Effector memory CD8-positive, alpha-beta T cell (primary cell): ENCODE measurements at places on chromosomes 3 and 15.
A peak's percentile ranks its signal among the peaks of the same experiment; 100 is the strongest.

- DNase-seq, result no peak
Observed at GRCh38 chr3:37041546-37042195, 48.4 kb downstream of the MLH1 start.

GRCh38 chr15:70789213-70789612 is 25.9 kb upstream of the UACA start:
- no peak for DNase-seq

- peak; percentile 6 for DNase-seq
Observed at GRCh38 chr3:42529468-42529867, 27.0 kb downstream of the VIPR1 start.

DNA sequence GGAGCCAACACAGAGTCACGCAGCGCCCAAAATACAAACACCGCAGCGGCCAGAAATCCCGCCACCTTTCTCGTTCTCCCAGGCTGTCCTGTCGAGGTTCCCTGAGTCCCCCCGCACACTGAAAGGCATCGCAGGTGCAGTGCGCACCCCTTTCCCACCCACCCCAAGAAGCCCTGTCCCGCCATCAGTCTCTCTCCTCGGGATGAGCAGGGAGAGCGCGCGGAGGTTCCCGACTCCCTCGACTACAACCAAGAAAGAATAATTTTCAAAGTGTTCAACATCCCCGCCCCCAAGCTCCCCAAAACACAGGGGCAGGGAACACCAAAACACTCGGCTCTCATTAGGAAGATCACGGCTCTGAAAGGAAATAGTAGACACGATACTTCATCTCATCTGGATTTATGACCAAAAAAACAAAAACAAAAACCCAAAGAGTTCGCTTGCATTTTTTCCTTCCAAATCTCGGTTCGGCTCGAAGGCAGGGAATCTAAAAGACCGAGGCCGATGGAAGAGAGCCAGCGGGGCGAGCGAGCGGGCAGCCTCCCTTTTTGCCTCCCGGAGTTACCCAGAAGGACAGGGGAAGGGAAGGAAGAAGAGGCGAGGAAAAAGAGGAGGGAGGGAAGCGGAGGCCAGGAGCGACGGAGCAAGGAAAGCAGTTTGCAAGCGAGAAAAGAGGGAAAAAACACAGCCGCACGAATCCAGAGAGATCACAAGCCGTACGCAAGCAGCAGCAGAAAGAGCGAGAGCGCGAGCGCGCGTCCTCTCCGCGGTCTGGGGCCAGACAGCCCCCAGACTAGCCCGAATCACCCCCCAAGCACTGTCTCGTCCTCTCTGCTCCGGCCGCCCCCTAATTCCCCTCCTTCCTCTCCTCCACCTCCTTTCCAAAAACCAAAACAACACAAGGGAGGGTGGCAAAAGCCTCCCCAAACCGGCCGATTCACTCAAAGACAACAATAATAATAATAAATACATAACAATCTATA is 808 bp downstream of the BCL6 start:
- peak; percentile 34 for DNase-seq

DNA sequence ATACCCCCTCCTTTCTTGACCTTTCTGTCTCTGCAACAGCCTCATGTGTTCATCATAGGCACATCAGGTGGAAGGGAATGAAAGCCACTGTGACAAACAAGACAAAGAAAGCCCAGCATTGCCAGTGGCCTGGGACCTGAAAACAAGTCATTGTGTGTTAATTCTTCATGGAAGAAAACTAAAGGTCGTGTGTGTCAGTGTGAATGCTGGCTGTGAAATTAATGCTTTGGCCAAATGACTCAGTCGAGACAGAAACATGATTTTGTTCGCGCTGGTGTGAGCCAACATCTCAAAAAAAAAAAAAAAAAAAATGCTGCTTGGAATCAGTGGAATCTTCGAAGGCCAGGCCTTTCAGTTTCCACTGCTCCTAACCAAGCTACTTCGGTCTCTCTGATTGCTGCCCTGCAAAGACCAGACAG is 386.5 kb upstream of the PROK2 start:
- no peak for DNase-seq

GRCh38 chr3:184822654-184823053 is 10.7 kb downstream of the VPS8 start:
- DNase-seq, result no peak

DNA sequence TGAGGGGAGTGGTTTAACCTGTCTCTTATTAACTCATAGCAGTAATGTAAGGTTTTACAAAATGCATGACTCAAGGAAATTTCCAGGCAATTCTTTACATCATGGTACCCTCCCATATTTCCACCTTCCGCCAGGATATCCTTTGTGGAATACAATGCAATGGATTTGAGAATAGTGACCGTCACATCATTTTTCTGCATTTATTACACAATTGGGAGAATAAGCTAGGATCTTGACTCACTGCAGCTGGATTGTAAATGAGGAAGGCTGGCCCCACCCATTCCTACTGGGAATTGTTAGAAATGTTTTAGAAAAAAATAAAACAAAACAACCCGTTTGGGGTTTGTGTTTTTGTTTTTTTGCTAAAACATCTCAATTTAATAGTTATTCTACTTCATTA is 97.4 kb downstream of the IMPG2 start:
- DNase-seq, result no peak

DNA sequence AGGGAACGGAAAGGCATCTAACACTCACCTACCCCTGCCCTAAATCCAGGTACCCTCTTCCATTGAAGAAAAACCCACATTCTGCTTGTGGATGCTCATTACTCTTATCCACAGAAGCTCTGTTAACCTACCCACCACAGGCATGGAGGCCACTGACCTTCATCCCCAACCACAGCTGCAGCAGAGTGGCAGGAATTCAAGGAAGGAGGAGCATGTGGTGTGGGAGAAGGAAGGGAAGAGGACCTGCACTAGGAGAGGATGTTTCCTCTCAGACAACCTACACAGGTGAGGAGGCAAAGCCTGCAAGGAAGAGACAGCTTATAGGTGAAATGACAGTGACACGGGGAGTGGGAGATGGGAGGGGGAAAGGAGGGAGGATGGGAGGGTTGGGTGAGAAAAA is 192.5 kb upstream of the TSC22D2 start:
- no peak for DNase-seq

GRCh38 chr3:152302521-152303021 is 33.8 kb downstream of the MBNL1 start:
- no peak for DNase-seq

DNA sequence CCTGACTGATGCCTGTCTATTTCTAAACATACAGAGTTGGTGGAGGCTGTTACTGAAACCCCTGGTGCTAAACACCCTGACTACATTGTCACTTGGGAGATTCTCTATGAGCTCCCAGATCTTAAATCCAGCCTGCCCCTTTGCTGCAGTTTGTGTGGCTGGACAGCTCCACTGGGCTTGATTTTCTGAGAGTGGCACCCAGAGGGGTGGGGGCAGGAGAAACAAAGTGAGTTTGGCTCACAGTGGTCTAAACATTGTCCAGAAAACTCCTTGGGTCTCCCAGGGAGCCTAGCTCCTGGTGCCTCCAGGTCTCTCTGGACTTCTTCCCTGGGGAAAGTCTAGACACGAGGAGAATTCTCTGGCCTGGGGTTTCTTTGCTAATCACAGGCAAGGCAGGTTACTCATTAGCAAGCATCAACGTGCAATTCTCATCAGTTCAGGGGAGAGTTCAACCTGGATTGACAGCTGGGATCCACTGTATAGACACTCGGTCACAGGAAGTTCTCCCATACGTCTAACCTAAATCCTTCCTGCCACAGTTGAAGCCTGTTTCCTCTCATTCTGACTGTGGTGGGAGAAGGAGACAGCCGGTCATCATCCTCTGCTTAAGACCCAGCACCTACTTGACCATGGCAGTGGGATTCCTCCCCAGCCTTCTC is 7.1 kb upstream of the DLL4 start:
- no peak for DNase-seq

GRCh38 chr3:133271539-133271938 is 128.3 kb upstream of the BFSP2 start:
- no peak for DNase-seq

GRCh38 chr3:124986192-124987143 is 51.9 kb upstream of the MUC13 start:
- no peak for DNase-seq

DNA sequence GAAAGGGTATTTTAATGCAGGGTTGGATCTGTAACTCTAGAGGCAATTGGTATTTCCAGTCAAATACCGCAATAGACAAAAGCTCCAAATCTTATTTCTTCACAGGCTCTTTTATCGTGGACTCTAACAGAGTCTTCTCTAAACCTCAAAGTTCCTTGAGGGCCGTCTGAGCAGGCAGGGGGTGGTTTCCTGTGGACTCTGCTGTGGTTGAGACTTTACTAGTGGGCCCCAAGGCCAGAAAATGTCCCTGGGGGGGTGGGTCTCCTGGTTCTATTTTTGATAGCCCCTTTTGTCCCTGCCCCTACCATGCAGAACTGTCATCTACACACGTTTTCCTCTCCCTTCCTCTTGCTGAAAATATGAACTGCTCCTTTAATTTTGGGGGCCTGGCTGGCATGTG is 80.1 kb downstream of the ASB7 start:
- DNase-seq, result no peak

- no peak for DNase-seq
Observed at GRCh38 chr3:57060089-57060821, at the start of gene SPATA12. TSS of gene SPATA12 (plus strand) at chr3:57060664. CDS start at chr3:57073695, 13,031 bp downstream.

- no peak for DNase-seq
Observed at GRCh38 chr15:79185199-79185598, 94.6 kb upstream of the RASGRF1 start.

DNA sequence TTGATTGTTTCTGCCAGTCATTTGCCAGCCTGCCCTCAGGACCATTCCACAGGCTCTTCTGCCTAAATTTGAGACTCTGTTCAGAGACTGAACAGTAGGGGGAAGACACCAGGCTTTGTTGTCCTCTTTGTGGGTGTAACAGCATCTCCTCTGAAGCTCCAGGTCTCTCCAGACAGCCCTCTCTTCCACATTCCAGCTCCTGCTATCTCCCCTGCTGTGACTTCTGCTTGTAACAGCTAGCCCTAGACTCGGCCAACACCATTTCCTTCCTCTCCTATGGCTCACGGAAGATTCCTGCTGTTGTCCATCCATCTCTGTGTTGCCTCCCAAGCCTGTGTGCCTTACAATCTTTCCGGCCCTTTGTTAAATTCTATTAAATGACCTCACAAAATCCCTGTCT is 40.2 kb downstream of the SUCLG2 start:
- no peak for DNase-seq

GRCh38 chr3:184636741-184637316 is 75.0 kb downstream of the MAGEF1 start:
- no peak for DNase-seq

DNA sequence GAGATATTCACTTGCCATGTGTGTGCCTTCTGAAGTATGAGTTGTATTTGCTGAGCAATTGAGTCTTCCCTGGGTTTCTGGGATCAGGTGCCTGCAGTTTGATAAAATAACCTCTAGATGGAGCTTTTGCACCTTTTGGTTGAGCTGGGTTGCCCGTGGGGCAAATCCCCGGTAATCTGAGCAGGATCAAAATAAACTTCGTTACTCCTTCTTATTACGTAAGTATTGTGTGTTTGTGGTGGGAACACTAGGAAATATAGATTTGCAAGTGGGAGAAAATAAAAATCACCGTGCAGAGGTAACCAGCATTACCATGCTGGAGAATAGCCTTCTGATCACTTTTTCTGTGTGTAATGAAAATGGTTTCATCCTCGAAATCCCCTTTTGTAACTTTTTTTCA is 277.4 kb upstream of the NR2E3 start:
- no peak for DNase-seq

DNA sequence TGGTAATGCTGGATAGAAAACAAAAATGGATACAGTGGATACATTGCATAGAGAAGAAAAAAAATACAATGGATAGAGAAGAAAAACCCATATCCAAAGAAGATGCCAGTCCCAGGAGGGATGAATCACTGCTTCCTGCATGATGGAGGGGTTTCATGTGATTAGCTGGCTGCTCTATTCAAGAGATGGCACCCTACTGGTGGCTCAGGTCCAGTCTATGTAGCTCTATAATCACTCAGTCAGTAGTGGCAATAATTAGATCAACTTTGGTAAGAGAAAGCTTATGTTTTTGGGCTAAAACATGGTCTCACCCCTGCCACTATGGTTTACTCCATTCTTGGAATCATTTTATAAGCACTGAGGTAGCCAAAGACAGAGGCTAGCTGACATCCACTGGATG is 33.7 kb upstream of the NOX5 start:
- DNase-seq, result no peak

DNA sequence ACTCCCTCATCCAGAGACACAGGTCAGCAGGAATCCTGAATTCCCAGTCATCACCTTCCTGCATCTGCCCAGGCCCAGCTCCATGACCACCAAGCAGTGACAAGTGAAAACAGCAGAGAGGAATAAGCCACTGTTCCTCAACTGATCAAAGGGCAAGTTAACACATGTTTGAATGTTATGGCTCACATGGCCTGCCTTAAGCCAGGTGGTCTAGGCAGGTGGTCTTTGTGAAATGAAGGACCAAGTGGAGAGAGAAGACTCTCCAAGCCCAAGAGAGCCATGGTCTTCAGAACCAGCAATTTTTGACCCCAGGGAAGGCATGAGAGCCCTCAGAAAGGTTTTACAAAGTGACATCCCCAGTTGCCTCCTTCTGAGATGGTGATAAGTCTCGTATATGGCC is 161.8 kb downstream of the EPHB1 start:
- no peak for DNase-seq

- no peak for DNase-seq
Observed at GRCh38 chr3:128845119-128845777, 34.2 kb upstream of the ACAD9 start.

DNA sequence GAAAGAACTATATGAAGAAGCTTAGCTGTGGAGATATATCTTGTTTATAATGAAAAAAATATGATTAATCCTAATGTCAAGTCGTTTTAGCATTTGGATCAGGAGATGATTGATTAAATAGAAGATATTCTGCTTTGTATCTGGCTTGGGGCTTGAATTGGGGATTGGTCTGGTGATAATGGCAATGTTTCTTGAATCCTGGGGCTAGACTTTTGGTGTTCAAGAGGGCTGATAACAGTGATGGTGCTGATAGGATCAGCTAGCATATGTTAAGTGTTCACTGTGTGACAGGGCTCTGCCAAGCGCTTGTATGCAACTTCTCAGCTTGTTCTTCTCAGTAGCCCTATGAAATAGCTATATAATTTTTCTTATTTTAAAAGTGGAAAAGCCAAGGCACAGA is 20.2 kb downstream of the CNOT10 start:
- no peak for DNase-seq

GRCh38 chr3:106212665-106213222 is 343.9 kb upstream of the CBLB start:
- no peak for DNase-seq

- no peak for DNase-seq
Observed at GRCh38 chr15:67805008-67805665, 20.2 kb upstream of the SKOR1 start.

DNA sequence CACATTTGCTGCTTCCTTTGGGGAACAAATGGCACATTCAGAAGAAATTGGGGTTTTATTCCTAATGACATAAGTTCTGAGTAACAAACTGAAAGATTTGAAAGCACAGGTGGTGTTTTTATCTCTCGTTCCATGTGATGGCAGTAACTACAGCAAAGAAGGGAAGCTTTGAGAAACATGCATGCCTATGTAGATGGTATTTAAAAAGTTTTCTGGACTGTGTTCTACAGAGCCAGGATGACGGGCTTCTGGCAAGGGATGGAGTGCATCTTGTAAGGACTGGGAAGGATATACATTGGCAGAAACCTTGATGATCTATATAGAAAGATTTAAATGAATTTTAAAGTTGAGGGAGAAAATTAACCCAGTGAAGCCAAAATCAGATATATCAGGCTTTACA is 362.2 kb upstream of the ROPN1 start:
- no peak for DNase-seq
